ENCODE measurements at places on chromosomes 11 and 22.
A peak's percentile ranks its signal among the peaks of the same experiment; 100 is the strongest.

GRCh38 chr11:129974672-129975071, 28.0 kb downstream of the PRDM10 start:
- no peak for DNase-seq

GRCh38 chr11:112770487-112770886, 190.7 kb upstream of the NCAM1 start:
- DNase-seq, result no peak

DNA sequence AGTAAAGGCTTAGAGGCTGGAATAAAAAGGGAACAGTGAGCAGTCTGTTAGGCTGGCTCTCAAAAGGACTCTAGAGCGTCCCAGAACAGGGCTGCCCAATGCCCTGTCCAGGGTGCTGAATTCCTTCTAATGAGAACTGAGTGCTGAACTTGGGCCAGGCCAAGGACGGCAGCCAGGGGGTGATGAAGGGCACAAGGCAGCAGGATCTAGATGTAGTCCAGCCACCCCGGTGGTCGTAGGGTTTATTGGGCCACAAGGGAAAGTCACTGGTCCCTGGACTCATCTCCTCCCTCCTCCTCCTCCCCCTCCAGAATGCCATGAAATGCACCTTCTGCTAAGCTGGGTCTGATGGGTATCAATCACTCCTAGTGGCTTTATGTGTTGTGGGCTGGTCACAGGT, 19.2 kb downstream of the NPTXR start:
- peak; percentile 28 for DNase-seq

- DNase-seq, result no peak
Observed at GRCh38 chr22:37371491-37371890, 55.8 kb downstream of the ELFN2 start.

DNA sequence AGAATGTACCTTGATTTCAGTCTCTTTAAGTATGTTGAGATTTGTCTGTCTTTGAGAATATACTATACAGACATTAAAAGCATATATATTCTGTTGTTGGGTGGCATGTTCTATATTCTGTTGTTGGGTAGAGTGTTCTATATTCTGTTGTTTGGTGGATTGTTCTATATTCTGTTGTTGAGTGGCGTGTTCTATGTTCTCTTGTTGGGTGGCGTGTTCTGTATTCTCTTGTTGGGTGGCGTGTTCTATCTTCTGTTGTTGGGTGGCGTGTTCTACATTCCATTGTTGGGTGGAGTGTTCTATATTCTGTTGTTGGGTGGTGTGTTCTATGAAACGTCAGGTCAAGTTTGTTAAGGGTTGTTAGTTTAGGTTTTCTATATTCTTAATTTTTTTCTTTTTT, 27.1 kb upstream of the CTTN start:
- DNase-seq, result no peak

- no peak for DNase-seq
Observed at GRCh38 chr11:101096036-101096704, 33.4 kb downstream of the PGR start.

DNA sequence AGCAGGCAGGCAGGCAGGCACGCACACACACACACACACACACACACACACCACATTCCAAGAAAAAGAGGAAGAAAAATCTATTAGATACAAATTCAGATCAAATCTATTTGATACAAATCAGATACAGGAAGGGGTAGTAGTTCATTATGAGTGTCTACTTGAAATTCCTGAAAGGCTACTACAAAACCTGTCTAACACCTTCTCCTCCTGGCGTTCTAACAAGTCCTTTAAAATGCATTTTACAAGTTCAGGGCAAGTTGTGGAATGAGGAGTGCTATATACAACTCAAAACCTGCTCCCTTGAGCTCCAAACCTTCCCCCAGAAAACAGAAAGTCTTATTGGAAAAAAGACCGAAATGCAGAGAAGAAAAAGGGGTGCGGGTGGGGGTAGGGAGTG, 476 bp downstream of the ARHGAP32 start:
- DNase-seq, result no peak

- no peak for DNase-seq
Observed at GRCh38 chr11:104098132-104098531, 61.7 kb downstream of the DDI1 start.

GRCh38 chr11:111531136-111531535, 9.4 kb upstream of the LAYN start:
- DNase-seq, result no peak

DNA sequence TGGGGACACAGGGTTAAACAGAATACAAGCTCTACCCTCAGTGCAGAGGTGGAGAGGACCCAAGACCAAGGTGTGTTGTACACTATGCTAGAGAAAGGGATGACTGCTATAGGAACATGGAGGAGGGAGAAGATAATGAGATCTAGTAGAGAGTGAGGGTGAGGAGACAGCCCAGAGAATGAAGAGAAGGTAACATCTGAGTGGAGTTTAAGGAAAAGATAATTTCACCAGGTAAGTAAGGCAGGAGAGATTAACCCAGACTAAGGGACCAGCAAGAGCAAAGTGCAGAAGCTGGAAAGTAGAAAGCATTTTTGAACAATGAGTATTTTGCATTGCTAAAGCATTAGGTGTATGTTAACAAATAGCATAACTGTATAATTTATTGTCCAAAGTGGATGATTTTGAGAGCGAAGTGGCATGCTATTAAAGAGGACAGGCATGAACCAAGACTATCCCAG, 128.8 kb downstream of the RASSF10 start:
- no peak for DNase-seq

GRCh38 chr11:111540937-111541253, 375 bp downstream of the LAYN start:
- no peak for DNase-seq

DNA sequence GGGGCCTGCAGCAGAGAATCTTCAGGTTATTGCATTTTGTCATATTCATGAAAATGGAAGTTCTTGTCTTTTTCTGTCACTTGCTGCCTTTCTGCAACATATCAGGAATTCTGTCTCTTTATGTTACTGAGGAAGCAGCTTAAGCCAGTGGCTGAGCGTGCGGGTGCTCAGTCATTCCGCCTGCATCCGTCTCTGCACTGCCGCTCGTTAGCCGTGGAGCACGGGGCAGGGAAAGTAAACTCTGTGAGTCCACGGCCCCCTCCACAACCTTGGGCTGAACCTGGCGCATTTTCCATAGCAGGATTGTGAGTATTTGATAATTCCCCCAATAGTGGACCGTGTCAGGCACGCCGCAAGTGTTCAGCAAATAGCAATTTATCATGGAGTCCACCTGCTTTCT, 1007.7 kb downstream of the BRD1 start:
- no peak for DNase-seq

DNA sequence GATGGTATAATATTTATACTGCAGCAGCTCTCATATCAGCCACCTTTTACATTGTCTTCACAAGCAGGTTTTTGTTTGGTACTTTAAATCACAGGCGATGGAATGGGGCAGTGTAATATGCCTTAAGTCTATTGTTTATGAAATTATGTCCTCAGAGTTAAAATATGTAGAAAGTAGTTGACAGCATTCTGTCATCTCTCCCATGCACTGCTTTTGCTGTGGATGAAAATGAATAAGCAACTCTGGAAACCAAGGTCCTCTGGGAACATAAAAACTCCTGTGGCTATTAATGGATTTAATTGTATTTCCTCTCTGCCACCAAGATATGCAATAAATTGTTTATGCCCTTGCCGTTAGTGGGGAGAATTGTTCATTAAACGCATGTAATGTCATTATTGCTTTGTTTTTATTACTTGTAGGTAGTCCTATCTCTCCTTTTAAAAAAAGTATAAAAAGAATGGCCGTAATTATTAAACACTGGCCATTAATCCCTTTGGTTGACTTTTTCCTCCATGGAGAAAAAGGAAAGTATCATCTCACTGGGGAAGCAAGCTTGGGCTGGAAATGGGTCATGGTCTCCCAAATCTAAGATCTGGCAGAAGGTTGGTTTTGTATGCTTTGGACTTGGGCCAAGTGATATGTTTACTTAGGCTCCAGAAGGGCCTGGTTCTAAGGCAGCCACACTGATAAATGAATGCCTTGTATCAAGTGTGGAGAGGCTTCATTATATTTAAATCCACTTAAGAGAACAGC, 13.1 kb downstream of the PACS1 start:
- no peak for DNase-seq

DNA sequence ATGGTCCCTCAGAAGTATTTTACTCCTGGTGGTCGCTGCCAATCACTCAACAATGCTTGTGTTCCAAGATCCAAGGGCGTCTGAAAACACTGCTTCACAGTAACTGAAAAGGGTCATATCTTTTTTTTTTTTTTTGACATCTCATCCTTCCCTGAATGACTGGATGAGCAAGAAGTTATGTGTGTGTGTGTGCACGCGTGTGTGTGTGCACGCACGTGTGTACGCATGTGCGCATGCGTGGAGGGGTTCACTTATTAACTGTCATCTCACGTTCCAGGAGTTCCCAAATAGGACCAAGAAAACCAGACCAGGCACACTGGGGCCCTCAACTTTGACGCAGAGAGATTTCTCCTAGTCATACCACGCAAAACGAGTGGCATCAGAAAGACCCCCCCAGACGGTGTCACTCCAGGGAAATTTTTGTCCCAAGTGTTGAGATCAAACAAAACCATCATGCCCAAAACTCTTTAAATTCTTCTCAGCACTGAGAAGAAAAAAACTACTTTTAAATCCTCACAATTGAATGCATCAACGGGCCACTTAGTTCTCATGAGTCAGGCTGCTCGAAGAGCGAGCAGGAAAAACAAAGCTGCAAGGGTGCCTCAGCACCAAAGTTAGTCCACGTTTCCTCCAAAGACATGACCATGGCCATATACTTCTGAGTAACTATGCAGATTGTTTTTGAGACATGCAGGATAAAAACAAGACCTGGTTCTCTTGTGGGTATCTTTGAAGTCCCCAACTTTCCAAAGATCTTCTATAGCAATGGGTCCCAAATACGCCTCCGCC, 12.9 kb downstream of the MN1 start:
- DNase-seq, result no peak

DNA sequence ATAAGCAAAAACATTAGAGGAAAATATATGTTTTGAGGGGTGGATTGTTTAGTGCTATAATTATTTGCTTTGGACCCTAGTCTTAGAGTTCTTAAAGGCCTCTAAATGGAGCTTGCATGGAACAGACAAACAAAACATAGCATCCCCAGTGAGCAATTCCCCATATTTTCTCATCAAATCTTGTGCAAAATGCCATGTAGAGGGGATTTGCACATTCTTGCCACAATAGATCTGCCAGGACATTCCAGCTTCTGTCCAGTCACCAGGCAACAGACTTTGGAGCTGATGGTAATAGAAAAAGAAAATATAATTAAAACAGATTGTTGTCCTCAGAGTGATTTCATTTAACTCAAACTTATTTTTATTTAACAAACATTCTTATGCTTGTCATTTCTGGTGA, 360.3 kb upstream of the PDGFD start:
- no peak for DNase-seq

DNA sequence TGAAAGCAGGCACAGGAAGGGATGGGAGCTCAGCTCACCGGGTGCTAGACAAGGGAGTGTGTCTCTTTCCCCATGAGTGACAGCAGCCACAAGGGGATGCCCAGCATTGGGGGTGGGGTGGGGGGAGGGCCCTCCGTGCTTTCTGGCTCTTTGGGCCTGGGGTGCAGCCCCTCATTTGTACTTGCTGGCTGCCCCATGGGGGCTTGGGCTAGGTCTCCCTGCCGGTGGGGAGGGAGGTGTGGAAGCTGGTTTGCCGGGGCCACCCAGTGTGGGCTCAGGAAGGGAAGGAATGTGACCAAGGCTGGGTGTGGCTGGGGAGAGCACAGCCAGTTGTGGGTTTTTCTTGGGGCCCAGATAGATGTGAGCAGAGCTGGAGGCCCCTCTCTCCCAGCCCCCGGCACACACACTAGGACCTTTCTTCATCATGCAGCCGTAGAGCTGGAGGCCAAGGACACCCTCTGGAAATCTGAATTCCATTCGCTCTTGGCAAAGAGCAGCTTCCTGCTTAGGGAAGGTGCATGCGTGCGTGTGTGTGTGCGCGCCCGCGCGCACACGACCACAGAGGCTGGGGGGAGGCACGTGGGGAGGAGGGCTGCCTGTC, 25.8 kb downstream of the KCNQ1OT1 start:
- DNase-seq, result no peak

- DNase-seq, result no peak
Observed at GRCh38 chr11:96340555-96340885, 2.5 kb downstream of the MAML2 start.

DNA sequence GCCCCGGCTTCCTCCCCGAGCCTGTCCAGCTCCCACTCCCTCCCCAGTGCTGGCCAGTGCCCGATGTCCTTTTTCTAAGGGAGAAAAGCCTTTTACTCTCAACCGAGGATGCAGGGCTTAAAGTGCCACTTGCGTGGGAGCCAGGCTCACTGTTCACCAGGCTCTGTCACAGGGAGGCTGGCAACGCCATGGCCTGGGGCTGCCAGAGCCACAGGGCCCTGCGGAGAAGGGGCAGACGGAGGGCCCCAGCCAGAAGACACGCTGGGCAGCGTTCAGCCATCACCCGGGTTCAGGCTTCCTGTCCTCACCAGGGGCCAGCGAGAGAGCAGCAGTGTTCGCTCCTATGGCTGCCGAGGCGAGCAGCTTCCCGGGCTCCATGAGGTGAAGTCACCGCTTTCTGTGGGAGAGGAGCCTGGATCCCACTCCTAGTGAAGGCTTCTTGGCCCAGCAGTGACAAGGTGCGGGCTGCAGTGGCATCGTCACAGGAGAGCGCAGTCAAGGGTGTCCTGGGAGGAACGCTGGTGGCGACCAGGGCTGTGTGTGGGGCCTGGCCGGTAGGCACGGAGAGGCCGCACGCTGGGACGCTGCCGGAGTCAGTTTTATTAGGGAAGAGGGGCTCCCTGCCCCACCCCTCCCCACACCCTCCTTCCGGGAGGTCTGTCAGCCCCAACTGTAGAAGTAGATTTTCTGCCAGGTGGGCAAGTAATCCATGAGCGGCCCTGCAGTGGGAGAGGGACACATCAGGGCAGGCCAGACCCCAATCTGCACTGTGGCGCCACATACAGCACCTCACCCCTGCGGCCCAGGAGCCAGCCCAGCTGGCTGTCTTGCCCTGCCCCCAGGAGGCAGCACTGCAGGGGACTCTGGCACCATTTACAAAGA, 2.8 kb upstream of the FREY1 start:
- DNase-seq, result no peak

DNA sequence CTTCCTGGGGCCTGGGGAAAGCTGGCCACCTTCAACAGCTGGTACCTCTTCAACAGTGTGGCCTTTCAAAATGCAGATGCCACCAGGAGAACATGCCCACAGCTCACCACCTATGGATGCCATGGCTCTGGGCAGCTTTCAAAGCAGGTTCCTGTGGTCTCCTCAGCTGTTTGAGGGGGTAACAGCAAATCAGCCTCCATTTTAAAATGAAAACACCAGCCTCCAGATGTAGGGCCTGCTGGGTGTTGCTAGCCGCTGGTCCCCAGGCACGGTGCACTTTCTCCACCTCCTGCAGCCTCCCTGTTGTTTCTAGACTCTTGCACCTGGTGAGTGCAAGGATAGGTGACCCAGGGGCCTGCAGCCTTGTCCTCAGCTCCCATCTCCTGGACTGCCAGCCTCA, 10.0 kb downstream of the CDPF1 start:
- no peak for DNase-seq

All from central memory CD4-positive, alpha-beta T cell (primary cell).